ENCODE measurements at places on chromosomes 11 and 22.

DNA sequence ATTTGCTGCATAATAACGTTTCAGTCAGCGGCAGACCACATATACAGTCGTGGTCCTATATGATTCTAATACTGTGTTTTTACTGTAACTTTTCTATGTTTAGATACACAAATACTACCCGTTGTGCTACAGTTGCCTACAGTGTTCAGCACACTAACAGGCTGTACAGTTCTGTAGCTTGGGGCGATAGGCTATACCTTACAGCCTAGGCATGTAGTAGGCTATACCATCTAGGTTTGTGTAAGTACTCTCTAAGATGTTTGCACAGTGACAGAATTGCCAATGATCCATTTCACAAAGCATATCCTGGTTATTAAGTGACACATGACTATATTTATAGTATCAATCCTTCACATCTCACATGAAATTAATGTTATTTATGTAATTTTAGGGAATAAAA, 78.2 kb downstream of the YAP1 start:
- no peak for DNase-seq

GRCh38 chr22:50202130-50202666, 1.4 kb downstream of the SELENOO start:
- DNase-seq: no peak

DNA sequence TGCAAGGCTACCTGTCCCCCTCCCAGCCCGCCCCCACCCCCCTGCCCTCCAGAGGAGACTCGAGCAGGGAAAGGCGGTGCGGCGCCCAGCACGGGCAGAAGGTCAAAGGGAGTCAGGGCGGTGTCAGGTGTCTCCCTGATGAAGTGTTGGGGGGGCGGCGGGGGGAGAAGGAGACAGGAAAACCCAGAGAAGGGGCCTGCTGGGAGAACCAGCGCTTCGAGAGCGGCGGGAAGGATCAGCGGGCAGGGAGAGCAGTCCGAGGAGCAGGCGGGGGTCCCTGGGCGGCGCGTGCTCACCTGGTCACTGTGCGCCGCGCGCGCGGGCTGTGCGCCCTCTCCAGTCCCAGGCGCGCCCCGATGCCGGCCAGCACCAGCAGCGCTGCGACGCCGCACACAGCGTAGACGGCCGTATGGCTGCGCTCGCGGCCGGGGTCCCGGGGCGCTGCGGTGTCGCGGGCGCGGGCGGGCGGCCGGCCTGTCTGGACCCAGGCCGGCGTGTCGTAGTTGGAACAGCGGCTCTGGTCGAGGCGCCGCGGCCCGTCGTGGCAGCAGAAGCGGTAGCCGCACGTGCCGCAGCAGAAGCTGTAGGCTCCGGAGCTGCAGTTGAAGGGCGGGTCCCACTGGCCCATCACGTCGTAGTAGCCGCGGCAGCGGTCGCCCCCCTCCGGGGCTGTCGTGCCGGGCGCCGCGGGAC, 886 bp downstream of the SHISA8 start:
- no peak for DNase-seq

- peak; percentile 46 for DNase-seq
Measured at GRCh38 chr22:40463017-40463631, 92.7 kb downstream of the SGSM3 start.

DNA sequence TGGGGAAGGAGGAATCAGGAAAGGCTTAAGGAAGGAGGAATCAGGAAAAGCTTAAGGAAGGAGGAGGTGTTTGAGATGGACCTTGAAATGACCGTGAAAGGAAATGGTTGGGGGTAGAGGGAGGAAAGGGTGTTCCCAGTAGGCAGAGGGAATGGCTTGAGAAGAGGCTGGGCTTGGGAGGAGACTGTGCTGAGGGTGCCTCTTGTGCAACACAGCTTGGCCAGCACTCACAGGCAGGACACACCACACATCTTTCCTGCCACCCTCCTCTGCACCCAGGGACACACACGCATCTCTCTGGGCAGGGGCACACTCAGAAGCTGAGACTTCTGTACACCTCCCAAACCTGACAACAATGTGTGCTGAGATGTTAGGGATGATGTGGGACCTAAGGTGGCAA, 151.4 kb downstream of the FBXO7 start:
- DNase-seq: no peak

- no peak for DNase-seq
Measured at GRCh38 chr11:99918761-99919160, 768.3 kb upstream of the ARHGAP42 start.

GRCh38 chr11:127632546-127632945, 632.0 kb upstream of the KIRREL3 start:
- DNase-seq: no peak

DNA sequence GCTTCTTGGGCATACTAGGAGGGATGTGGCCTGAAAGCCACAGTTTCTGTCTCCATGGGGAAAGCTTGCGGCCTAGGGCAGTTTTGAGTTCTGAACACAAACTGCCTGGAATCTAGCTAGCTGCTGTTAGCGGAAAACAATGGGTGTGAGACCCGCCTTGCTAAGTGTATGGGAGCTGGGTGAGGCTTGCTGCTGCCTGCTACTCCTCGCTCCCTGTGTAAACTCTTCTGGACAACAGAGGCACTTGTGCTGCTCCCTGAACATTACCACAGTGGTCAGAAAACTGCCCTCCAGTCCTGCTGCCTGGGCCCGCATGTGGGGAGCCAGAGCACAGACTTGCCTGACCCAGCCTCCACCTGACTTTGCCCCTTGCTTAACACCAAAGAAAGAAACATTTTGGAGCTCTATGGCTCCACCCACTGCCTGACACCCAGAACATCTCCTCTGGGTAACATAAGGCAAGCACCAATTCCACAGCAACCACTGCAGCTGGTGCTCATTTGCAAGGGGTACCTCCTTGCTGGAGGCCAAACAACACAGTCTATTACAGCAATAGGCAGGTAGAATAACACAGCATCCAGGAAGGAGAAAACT, 766.3 kb upstream of the RAG2 start:
- DNase-seq: no peak

DNA sequence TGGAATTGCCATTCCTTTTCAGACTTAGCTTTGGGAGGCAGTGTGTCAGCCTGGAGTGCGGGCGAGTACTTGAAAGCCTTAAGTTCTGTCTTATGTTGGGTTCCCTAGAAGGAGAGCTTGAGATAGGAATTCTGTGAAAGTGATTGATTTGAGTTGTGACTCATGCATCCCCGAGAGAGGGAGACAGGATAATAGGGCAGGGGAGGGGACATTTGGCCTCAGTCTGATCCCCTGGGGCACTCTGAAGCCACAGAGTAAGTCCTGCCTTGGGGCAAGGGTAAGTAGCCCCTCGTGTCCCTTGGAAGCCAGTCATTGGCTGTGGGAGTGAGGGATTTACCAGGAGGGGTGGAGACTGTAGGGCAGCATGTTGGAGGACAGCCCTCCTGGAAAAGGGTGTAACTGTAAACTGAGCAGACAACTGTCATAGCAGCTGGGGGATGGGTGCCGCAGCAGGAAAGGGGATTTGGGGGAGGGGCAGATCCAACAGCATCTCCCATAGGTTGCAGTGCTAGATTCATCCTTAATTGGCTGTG, 44.0 kb downstream of the KIAA1671 start:
- DNase-seq: no peak

DNA sequence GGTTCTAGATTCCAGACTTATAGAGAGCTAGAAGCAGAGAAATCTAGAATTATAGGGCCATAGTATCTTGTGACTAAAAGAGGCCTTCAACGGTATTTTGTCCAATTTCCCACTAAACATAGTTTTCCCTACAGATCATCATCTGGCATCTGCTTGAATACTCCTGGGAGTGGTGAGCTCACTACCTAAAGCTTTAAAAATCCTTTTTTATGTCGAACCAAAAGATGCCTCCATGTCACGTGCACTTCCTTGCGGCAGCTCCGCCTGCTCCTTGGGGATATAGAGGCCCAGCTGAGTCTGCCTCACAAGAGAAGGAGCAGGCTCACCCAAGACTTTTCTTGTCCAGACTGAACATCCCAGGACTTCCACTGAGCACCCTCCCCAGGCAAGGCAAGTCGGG, 4.3 kb upstream of the MB start:
- DNase-seq: no peak

- no peak for DNase-seq
Measured at GRCh38 chr11:72379384-72380131, 54.8 kb downstream of the CLPB start.

DNA sequence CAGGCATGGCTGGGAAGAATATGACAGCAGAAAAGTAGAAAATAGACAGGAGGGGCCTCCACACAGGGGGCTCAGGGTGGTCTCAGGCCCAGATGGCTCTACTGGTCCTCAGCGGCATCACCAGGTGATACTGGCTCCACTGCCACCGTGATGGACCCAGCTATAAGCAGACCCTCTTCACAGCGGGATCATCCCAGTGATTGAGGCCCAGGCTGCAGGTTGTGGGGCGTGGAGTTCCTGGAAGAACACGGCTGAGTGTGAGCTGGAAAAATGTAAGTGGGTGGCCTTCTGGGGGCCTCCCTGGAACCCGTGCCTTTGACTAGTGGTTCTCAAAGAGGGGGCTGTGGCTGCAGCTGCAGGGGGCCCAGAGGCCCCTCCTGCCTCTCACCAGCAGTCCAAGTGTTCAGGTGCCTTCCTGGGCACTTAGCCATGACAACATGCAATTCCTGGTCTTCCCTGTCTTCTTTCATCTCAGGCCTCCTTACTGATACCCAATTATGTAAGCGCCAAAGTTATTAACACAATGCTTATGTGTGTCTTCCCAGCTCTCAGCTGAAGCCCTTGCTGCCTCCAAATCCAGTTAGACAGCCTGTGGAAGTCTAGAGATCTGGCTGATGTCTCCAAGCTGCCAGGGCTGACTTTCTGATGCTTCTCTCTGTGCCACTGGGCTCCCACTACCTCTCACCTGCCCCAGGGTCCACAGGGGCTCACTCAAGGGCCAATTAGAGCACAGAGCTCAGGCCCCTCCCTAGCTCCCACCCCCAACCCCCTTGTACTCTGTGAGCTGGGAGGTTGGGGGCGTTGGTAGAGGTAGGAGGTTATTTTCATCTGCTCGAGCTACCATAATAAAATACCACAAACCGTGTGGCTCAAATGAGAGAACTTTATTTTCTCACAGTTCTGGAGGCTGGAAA, 110.1 kb upstream of the LMO1 start:
- DNase-seq: no peak

DNA sequence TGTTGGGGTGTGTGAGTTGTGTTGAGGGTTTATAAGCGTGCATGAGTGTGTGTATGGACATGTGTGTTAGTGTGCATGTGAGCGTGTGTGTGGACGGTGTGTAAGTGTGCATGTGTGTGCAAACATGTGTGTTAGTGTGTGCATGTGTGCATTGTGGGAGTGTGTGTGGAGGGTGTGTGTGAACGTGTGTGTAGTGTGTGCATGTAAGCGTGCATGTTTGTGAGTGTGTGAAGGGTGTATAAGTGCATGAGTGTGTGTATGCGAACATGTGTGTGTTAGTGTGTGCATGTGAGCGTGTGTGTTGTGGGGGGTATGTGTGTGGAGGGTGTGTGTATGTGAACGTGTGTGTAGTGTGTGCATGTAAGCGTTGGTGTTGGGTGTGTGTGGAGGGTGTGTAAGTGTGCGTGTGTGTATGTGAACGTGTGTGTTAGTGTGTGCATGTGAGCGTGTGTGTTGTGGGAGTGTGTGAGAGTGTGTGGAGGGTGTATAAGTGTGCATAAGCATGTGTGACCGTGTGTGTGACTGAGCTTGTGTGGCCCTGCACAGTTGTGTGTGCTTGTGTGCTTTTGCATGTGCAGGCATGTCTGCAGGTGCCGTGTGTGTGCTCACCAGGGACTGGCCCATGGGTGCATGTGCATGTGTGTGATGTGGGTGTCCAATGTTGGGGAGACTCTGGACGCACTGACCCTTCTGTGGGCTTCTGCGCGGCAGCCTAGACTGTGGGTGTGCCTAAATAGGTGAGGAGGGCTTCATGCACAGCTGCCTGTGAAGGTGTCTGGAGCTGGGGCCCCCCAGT, 866.2 kb downstream of the TBC1D22A start:
- DNase-seq: no peak

GRCh38 chr11:64097468-64098317, 62.0 kb downstream of the FLRT1 start:
- no peak for DNase-seq

GRCh38 chr11:5620651-5621521, 3.9 kb upstream of the TRIM34 start:
- DNase-seq: no peak

DNA sequence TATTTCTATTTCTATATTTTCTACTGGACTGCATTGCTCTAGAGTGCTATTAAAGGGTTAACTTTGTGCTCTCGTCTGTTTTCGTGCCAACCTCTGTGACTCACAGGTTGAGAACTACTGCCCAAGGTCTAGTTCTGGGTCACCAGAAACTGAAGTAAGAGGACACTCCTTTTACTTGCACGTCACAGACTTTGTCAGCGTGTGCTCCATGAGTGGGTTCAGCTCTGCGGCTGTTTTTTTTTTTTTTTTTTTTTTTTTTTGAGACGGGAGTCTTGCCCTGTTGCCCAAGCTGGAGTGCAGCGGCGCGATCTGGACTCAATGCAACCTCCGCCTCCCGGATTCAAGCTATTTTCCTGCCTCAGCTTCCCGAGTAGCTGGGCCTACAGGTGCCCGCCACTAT, 49.8 kb downstream of the CLMP start:
- no peak for DNase-seq

GRCh38 chr11:109838026-109838425, 255.2 kb upstream of the ZC3H12C start:
- DNase-seq: no peak

- DNase-seq: no peak
Measured at GRCh38 chr11:16985297-16985696, 28.9 kb downstream of the PLEKHA7 start.

GRCh38 chr11:66432597-66432996, 6.1 kb downstream of the MRPL11 start:
- no peak for DNase-seq

- no peak for DNase-seq
Measured at GRCh38 chr11:18699848-18700261, 1.3 kb downstream of the TMEM86A start.

GRCh38 chr22:37337204-37337943, 55.1 kb downstream of the CYTH4 start:
- DNase-seq: no peak

DNA sequence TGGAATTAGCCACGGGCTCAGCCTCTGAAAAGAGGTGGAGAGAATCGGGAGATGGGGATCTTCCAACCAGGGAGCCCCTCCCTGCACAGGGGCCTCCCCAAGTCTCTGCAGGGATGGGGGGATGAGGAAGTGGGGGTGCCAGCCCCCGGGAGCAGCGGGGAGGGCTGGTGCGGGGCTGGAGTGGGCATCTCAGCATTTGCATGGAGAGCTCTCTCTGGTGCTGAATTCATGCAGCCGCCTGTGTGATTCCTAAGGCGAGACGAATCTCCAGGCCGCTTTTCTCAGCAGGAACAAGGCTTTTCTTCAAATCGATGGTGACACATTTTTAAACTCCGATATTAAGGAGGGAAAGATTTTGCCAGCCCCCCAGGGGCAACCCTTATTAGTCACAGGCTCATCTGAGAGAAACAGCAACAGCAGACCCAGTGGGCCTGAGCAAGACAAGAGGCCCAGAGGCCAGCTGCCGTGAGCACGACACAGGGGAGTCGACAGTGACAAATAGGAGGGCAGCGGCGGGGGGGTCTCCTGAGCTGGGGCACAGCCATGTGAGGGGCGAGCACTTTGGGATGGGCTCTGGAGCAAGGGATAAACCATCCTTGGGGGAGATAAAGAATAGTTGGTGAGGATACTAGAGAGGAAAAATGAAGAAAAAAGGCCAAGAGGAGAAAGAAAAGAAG, 29.0 kb downstream of the MACROD1 start:
- DNase-seq: no peak
